ENCODE measurements at places on chromosomes 11 and 22.

GRCh38 chr11:132909021-132909606 is 623.2 kb downstream of the OPCML start:
- no peak for DNase-seq

DNA sequence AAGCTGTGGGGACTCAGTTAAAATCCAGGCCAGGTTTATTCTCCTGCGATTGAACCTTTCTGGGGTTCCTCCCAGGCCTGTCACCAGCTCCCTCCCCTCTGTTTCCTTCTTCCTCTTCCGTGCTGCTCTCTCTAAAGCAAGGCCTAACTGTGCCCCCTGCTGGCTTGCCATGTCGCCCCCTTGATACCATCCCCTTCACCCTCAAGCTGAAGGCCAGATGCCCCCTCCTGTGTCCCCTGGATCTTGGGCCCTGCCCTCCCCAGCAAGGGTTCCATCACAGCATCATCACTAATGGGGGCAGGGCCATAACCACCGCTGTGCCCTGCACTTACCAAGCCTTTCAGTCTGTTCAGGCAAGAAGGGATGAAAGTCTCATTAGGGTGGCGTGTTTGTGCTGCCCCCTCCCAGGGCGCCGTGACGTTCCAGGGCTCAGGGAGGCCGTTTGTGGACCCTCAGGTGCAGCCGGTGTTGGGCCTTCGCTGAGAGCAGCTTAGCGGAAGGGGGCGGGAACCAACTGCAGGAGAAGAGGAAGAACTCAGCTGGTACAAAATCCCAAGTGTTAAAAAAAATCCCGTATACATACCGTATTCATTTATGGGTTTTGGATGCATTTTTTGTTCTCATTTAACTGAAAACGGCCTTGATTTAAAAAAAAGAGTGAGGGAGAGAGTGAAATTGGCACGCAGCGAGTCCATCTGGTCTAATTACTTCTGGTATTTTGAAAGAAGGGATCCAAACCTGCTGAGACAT is 69.9 kb downstream of the MPPED1 start:
- DNase-seq = no peak

DNA sequence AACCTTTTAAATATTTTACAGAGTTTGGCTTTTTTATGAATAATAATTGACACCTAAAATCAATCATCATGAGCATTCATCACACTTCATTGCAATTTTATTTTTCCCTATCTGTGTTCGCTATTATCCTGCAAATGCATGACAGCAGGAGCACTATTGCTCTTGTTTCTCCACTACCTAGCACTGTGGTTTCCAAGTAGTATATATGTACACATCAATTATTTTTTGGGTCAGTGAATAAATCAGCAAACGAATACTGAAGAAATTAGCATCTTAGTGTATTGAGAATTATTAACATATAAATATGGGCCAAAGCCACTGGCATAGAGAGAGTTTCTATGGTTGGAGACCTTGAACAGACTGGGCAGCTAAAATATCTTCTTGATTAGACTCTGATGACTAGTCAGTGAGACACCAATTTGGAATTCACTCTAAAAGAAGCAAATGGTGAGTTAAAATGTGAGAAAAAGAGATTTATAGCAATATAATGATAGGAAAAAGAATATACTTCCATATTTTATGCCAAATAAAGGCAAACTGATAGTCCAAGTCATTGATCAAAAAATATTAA is 731.1 kb upstream of the LUZP2 start:
- DNase-seq = peak; percentile 37

- DNase-seq = no peak
Measured at GRCh38 chr11:128328955-128329551, 258.3 kb downstream of the ETS1 start.

GRCh38 chr11:69444381-69445130 is 36.9 kb upstream of the LINC01488 start:
- peak; percentile 93 for DNase-seq

DNA sequence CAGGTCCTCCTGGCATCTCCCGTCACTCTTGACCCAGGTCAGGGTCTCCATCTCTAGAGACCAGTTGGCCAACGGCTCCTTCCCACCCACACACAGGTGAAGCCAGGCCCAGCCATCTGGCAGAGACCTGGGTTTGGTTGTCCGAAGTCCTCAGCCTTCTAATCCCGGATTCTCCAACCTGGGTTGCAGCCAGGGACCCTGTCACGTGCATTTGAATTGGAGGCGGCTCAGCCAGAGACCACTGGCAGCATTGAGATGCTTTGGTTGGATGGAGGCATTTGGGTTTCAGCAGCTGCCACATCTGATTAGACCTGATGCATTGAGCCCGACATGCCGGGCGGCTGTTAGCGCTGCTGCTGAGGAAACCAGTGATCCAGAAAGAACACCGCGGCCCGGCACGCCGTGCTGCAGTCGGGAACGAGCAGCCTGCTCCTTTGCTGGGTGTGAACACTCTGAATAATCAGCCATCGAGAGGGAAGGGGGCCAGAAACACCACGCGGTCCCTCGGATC is 163.2 kb downstream of the BRD1 start:
- DNase-seq = no peak

DNA sequence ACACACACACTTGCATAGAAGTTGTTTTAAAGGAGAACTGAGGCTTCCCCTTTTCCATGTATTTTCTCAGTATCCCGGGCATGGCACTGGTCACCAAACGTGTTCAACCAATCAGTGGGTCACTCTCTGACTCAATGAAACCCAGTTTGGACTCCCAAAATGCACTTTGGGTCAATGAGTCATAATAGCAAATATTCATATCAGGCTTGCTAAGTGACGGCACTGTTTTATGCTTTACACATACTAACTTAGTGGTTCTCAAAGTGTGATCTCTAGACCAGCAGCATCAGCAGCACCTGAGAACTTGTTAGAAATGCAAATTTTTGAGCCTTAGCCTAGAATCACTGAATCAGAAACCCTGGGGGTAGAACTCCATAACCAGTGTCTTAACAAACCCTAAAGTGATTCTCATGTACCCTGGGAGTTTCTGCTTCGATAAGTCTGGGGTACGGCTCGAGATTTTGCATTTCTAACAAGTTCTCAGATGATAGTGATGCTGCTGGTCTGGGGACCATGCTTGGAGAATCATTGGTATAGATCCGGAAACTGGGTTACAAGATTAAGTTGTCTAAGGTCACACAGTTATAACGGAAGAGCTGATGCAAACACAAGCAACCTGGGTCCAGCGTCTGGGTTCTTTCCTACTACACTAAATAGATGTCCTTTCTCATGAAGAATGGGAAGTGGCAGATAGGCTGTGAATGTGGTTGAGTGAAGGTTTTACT is 35.6 kb downstream of the ETS1 start:
- peak; percentile 10 for DNase-seq

DNA sequence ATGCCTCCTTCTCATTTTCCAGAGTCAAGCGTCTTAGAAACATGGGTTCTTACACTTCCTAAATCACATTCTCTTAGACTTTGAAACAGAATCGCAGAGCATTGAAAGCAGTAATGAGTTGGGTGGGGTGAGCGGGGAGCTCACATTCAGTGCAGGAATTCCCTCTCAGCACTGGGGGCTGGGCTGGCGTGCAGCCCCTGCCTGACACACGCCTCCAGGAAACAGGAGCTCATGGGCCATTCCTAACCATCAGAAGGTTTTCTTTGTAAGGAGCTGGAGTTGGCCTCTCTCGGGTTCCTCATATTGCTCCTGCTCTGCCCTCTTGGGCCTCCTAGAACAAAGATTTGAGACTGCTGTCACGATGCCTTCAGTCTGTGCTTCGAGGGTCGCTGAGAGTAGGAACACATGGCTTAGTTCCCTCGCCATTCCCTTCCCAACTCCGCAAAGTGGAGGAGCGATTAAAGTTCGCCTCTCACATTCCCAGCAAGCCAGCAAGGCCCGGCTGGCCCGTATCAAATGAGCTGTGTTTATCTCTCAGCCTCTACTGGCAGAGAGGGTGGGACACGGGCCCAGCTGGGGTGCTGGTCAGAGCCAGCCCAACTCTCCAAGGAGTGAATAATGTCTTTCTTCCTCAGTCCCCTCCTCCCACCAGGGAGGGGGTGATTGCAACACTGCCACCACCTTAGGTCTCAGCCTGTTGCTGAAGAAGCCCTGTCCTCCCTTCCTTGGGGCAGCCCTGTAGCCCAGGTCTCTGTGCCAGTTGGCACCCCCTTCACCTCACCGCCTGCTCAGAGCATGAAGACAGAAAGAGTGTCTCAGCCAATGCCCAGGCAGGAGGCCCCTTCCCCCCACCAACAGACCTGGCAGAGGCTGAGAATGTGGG is 10.4 kb downstream of the CHRDL2 start:
- DNase-seq = peak; percentile 17

GRCh38 chr11:107916671-107917241 is 11.5 kb upstream of the RAB39A start:
- peak; percentile 33 for DNase-seq

GRCh38 chr22:36463783-36464184 is 17.7 kb downstream of the TXN2 start:
- no peak for DNase-seq

DNA sequence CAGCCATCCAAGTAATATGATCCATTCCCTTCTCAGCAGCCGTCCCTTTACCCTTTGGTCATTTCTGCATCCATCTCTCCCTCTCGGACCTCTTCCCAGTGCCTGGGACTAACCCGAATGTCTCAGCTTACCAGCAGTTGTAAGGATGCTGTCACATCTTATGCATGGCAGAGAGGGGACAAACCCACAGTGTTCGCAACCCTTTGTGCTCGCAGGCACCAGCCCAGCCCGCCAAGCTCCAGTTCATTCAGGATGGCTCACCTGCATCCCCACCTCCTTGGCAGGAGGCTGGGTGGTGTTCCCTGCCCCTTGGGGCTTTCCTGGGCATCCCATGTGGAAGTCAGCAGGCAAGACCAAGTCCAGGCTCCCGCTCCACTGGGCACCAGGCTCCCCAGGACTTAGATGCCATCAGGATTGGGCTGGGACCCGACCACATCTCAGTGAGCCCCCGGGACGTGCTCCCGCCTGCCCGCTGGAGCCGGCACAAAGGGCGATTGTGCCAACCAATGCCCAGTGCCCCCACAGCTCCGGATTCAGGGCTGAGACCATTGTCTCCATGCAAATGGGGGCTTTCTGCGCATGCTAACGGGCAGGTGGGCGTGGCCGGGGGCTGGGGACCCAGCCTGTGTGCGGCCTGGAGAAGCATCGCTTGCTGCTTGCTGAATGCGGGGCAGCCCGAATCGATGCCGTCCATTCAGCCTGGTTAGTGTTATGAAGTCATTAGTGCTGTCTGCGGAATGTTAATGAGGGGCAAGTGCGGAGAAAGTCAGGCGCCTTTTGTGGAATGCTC is 108.6 kb downstream of the KCNQ1OT1 start:
- no peak for DNase-seq

Data from fibroblast of mammary gland (primary cell).